ENCODE measurements at places on chromosomes 3 and 15. TPM values are rescaled to one million over a fixed set of nuclear protein-coding genes. Genes with fewer than 3 reads are reported as not detected.

SYNM gene
- total RNA-seq = 8.3 TPM

ALG1L2 gene
- total RNA-seq = not detected

SLC24A5 gene
- not detected for total RNA-seq

GOLGA8H gene
- total RNA-seq = 0.23 TPM

ECE2 gene
- not detected for total RNA-seq

CELSR3 gene
- total RNA-seq = 2.2 TPM

CDHR4 gene
- total RNA-seq = not detected

KLHL40 gene
- not detected for total RNA-seq

SAMD7 gene
- total RNA-seq = not detected

WHAMM gene
- total RNA-seq = 11.6 TPM

B3GALNT1 gene
- total RNA-seq = 10.6 TPM

SYNPR gene
- total RNA-seq = not detected

P4HTM gene
- 32.9 TPM for total RNA-seq

RPSA gene
- total RNA-seq = 742 TPM

KLHL6 gene
- total RNA-seq = 13.0 TPM
